ENCODE measurements at places on chromosomes 6 and 20. TPM values are rescaled to one million over a fixed set of nuclear protein-coding genes. Genes with fewer than 3 reads are reported as not detected.

- DNase-seq: peak; percentile 47
Measured at GRCh38 chr6:13194852-13195251, 133.5 kb downstream of the TBC1D7 start.

DNA sequence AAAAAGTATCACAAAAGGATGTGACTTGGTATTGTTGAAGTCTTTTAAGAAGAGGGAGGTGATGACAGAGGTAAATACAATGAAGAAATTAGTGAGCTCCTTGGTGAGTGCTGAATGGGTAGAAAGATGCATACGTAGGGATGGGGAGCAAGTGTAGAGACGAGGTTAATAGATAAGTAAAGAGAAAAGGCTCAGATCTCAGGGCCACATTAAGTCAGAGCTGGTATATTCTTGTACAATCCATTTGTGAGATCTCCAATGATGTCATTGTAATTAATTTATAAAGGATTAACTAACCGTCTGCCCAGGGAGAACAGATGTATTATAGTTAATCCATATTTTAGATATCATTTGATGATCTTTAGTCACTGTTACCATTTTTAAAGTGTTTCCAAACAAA lies 43.4 kb downstream of the SMPDL3A start:
- no peak for DNase-seq

GRCh38 chr20:2156666-2157624 lies 55.3 kb downstream of the STK35 start:
- DNase-seq: no peak

- DNase-seq: no peak
Measured at GRCh38 chr6:110769923-110770322, 45.3 kb downstream of the CDK19 start.

GRCh38 chr6:56650191-56650590 lies 7.5 kb upstream of the DST start:
- DNase-seq: no peak

EPPIN gene
- not detected for total RNA-seq

DNA sequence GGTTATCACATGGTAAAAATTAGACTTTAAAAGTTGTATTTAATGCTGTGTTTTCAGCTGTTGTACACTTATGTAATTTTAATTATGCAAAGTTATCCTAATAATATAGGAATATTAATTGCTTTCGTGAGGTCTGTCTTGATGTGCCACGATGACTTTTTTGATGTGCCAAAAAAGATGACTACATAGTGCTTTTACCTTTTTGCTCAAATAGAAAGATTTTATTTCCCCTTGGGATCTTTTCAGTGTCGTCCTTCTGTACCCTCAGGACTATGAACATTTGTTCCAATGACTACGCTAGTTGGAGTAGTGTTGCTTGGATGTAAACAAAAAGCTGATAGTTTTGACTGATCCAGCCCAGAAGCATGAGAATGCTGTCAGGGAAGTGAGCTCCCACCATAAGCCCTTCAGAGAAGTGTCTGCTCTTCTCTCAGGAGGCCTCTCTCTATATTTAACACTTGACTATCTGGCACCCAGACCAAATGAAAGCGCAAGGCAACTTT lies 1.2 kb upstream of the CD164 start:
- DNase-seq: no peak

- peak; percentile 50 for DNase-seq
Measured at GRCh38 chr6:41560431-41561192, 14.4 kb downstream of the FOXP4 start.

DNA sequence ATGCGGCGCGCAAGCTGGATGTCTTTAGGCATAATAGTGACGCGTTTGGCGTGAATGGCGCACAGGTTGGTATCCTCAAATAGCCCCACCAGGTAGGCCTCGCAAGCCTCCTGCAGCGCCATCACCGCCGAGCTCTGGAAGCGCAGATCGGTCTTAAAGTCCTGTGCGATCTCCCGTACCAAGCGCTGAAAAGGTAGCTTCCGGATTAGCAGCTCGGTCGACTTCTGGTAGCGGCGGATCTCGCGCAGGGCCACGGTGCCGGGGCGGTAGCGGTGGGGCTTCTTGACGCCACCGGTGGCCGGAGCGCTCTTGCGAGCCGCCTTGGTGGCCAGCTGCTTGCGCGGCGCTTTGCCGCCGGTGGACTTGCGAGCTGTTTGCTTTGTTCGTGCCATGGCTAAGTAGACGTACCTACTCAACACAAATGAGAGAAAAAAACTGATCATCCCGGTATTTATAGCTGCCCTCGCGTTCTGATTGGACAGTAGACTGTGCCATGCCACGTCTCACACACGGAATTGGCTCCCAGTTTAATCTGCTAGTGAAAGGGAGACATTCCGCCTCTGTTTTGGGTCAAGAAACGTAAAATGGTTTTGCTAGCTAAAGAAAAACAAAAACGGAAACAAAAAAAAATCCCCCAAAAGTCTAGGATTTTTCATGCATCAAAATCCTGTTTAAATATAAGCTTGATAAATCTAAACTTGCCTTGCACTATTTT lies 40.1 kb downstream of the OR2B2 start:
- peak; percentile 94 for DNase-seq

GRCh38 chr6:140475086-140475485 lies 1100.6 kb upstream of the CITED2 start:
- no peak for DNase-seq

THEMIS gene
- total RNA-seq: 2.8 TPM

- no peak for DNase-seq
Measured at GRCh38 chr6:108751282-108751681, 96.9 kb upstream of the ARMC2 start.

SALL4 gene
- 0.20 TPM for total RNA-seq

GCM1 gene
- not detected for total RNA-seq

DNA sequence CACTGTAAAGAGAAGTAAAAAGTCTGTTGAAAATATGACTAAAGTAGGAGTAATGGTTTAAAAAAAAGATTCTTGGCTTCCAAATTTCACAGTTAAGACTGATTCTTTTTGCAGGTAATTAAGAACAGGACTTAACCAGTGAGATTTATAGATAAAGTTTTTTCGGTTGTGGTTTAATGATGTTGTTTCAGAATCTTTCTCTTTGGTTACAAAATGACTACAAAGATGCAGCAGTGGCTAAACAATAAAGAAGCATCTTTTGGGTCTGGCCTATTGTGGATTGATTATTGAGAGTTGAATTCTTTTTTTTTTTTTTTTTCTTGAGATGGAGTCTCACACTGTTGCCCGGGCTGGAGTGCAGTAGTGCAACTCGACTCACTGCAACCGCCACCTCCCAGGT lies 109.7 kb downstream of the AKAP7 start:
- DNase-seq: no peak

All from mucosa of gallbladder (tissue), 1 donor.